Left forelimb (tissue), 1 donor: ENCODE measurements at places on chromosomes 5 and 9.

- no peak for DNase-seq
Measured at GRCh38 chr9:118222375-118222774, 518.2 kb downstream of the TLR4 start.

GRCh38 chr9:68431307-68431706 lies 74.9 kb downstream of the PGM5 start:
- no peak for DNase-seq

DNA sequence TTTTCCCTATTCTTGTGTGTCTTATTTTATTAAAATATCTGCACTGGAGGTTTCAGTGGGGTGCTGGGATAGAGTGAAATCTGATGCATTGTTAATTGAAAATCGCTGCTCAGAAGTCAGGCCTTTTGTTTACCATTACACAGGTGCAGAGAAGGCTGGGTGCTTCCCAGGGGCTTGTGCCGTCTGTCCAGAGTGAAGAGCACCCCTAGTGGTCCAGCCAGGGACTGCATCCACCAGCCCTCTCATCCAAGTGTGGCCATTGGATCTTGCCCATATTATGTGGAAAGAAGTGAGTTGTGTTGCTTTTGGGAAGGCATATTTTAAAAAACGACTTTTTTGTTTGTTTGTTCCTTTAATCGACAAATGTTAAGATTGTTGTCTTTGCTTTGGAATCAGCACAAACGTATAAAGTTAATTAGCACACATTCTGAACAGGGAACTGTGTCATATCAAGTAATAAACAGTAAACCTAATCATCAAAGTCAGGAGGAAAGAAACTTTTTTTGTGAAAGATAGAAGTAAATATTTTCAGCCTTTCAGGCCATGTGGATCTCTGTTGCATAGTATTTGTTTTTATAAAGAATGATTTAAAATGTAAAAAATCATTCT lies 315.6 kb downstream of the MTRR start:
- DNase-seq: no peak

GRCh38 chr9:124202447-124202971 lies 55.2 kb upstream of the NEK6 start:
- DNase-seq: no peak

GRCh38 chr5:58259685-58260152 lies 200.2 kb downstream of the PLK2 start:
- no peak for DNase-seq
